ENCODE measurements at places on chromosomes 1 and 21. TPM values are rescaled to one million over a fixed set of nuclear protein-coding genes. Genes with fewer than 3 reads are reported as not detected.

DNA sequence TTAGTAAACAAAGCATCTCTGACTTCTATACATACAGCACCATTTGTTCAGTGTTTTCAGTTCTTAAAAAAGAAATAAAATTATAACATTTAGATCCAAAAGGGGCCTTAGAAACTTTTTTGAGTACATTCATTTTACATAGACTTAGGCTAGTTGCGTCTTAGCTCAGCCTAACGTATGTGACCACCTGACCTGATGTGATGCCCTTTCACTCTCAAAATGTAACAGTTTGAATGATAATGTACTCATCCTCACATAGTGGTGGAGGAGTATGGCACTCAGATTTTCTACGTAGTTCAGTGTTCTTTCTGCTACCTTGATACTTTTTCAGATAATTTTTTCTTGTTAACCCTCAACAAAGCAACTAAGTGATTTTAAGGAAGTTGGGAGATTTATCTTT is 43.4 kb downstream of the RPRD2 start:
- DNase-seq: no peak

Gene CFHR4
- total RNA-seq: not detected

Gene NUDT17
- 3.9 TPM for total RNA-seq

GRCh38 chr1:192516776-192517297 is 58.7 kb upstream of the RGS1 start:
- no peak for DNase-seq

Gene THEMIS2
- 21.3 TPM for total RNA-seq

Gene HES2
- total RNA-seq: 0.26 TPM

Gene PEX19
- 60.7 TPM for total RNA-seq

Gene KIF14
- 0.34 TPM for total RNA-seq

DNA sequence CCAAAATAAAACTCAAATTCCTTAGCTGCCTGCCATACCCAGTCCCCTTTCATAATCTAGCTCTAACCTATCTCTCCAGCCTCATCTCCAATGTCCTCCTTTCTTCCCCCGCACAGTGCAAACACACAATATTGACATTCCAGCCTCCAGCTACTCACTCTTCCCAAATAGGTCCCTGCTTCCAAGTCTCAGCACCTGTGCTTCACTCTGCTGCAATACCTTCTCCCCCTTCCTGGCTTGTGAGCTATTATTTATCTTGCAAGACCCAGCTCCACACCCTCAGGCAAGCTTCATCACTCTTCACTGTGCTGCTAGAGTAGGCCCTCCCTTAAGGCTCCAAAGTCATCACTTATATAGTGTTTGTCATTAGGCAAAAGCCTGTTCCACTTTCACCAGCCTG is 9.7 kb downstream of the PLPP3 start:
- DNase-seq: no peak

Gene NBPF20
- total RNA-seq: 4.6 TPM

DNA sequence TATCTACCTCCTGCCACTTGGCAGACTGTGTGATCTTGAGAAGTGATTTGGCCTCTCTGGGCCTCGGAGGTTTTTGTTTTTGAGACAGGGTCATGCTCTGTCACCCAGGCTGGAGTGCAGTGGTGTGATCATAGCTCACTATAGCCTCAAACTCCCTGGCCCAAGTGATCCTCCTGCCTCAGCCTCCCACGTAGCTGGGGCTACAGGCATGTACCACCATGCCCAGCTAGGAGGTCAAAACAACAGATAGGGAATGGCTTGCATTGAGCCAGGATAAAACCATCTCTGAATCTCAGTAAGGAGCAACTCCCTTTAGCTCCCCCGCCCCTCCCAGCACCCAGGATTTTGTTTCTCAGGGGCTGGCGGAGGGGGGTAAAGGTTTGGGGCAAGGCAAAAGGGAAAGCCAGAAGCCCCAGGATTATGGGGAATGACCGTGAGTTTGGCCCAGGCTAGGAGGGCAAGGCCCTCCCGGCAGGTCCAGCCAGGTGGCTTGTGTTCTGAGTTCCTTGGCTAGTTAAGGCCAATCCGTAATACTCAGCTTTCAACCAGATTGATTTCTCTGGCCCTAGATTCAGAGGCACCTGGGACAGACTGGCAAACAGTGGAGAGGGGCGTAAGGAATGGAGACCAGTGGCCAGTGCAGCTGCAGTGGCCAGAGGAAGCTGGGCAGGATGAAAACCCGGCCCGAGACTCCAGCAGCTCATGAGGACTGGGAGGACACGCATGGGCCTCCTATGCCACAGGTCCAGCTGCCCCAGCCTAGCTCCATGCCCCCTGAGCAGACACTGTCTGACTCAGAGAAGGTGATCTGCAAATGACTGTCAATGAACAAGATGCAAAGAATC is 130.1 kb downstream of the DMRTB1 start:
- no peak for DNase-seq

DNA sequence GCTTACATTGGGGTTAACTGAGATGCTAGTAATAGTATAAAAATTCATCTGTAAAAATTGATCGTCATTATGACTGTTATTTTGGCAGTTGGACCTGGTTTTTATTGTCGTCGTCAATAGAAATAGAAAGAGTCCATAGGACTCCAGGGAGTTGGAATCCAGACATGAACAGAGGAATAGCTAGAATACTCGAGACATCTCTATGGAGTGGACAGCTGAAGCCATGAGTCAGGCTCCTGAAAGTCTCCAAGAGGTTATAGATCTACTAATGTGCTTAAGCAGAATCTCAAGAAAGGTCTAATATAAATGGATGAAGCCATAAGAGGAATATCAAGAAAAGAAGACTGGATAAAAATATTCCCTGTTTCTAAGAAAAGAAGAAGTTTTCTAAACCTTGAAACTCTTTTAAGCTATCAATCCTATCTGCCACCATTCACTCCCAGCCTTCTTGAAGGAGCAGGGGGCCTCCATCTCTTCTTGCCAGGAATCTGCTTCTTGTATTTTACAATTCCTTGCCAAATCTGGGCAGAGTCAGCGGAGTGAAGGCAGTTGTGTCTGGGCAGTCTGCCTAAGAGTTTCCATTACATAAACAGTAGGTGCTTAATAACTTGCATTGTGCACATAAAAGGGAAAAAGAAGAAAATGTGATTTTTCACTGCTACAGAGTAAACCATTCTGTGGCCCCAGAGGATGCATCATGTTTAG is 163.3 kb downstream of the ST6GALNAC5 start:
- DNase-seq: peak; percentile 54

GRCh38 chr1:111483166-111483565 is 9.4 kb downstream of the C1orf162 start:
- no peak for DNase-seq

Gene RASSF5
- total RNA-seq: 37.7 TPM

DNA sequence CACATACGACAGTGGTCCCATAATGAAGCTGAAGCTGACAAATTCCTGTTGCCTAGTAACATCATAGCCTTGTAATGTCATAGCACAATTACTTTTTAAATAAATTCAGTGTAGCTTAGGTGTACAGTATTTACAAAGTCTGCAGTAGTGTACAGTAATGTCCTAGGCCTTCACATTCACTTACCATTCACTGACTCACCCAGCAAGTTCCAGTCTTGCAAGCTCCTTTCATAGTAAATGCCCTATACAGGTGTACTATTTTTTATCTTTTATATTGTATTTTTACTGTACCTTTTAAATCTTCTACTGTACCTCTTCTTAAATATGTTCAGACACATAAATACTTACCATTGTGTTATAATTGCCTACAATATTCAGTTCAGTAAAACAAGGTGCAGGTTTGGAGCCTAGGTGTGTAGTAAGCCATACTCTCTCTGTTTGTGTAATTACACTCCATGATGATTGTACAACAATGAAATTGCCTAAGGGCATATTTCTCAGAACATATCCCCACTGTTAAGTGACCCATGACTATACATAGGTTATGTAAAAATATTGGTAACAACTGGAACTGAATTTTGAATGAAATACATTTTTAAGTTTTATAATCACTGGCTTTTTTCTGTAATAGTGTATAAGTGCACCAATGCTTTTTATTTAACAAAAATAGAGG is 33.5 kb upstream of the ADAM30 start:
- DNase-seq: no peak

DNA sequence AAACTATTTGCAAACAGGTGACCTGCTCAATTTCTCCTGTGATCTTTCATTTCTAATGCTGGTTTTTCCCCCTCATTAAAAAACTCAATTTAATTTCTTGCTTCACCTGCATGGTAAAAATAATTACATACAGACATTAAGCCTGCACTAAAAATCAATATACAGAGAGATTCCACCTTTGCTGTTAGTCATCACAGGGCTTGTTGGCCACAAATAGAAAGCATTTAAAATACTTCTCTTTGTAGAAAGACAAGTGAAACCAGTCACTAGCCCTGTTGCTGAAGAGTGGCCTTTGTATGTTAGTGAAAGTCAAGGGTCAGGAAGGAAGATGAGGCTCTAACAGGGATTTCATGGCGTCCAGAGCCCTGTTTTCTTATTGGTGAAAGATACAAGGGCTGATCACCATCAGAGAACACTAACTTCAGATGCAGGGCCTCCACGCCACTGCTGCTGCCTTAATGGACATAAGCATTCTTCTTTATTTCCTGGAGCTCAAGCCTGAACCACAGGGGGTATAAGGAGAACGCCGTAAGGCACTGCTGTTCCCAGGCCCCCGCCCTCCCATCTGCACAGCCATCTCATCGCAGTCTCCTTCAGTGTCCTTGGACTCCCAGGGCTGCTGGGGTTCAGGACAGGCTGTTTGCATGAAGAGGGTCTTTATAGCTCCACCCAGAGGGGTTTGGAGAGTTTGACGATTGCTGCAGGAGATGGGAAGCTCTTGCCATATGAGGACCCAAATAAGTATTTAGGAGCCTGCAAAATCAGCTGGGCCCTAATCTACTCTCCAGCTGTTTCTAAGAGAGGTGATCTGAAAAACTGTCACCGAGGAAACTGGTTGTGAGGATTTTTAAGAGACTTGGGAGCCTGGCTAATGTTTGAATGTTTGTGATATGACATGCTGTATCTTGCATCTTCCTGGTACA is 117.3 kb upstream of the IRF2BP2 start:
- DNase-seq: peak; percentile 61

Gene HES5
- 1.00 TPM for total RNA-seq

Gene FLVCR1
- total RNA-seq: 8.6 TPM

GRCh38 chr1:26538480-26539412 is 9.2 kb downstream of the RPS6KA1 start:
- DNase-seq: peak; percentile 40

GRCh38 chr1:221806236-221806635 is 64.3 kb upstream of the DUSP10 start:
- DNase-seq: no peak

DNA sequence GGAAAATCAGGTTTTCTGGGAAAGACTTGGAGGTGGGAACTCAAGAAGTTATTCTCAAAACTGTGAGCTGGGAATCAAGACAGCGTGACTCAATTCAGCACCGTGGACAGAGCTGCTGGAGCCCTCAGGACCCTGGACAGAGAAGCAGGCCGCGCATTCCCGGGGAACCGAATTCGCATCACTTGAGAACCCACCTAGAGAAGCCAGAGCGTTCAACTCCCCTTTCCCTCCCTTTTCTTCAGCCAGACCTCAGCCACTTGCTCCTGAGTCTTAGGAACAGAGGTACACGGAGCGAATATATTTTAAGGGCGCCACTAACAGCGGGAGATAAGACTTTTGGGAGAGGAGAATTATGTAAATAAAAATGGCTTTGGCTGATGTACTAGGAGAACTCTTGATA is 2.0 kb upstream of the LIN28A start:
- peak; percentile 88 for DNase-seq

Gene HECTD3
- total RNA-seq: 46.7 TPM

- no peak for DNase-seq
Observed at GRCh38 chr1:9376886-9377333, 84.2 kb downstream of the SPSB1 start.

GRCh38 chr1:223403184-223403815 is 10.1 kb downstream of the CCDC185 start:
- no peak for DNase-seq

Gene FCRL4
- total RNA-seq: not detected

- DNase-seq: no peak
Observed at GRCh38 chr1:64568171-64568450, 98.2 kb downstream of the CACHD1 start.

Gene CDC20
- 4.8 TPM for total RNA-seq

- DNase-seq: peak; percentile 46
Observed at GRCh38 chr1:100538913-100539835, 1.2 kb downstream of the GPR88 start.

DNA sequence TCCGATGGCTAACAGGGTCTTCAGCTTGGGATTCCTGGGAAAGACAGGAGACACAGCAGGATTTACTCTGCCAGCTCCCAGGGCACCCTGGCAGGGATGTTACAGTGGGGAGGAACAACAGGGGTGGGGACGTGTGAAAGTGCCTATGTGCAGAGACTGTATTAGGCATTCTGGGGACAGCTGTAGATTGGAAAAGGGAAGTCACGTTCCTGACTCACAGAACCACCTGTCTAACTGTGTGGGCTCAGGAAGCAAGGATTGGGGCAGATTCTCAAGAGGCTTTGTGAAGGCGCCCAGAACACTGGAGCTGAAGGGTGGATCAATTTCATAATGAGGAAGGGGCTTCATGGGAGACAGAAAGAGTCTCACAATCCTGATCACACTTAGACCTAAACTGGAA is 4.4 kb downstream of the CHIT1 start:
- no peak for DNase-seq

Gene SPRR2E
- total RNA-seq: not detected

DNA sequence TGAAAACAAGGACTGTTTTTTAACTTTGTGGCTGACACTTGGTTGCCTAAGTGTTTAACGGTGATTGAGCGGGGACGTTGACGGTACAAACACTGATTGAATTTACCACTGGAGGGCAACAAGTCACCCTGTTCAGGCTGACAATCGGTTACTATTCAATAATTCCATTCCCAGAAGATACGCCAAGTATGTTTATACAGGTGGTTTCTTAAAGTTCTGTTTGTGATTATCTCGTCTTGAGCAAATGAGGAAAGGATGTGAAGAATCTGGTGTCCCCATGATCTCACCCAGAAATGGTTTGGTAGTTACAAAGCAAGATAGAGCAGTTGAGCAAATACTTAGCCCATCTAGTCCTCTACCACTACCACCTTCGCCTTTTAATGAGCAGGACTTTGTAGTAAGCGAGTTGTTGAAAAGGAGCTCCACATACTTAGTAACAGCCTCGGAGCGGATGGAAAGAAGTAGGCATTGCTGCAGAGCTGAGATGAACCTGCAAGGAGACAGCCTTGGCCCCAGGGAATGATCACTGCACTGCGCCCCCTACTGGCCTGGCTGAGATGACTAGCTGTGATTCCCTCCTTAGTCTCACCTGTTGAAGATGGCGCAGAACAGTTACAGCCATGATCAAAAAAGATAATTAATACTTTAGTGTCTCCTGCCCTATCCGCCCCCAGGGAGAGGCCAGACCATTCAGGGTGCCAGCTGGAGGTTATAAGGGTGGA is 36.3 kb downstream of the IFNAR1 start:
- peak; percentile 69 for DNase-seq

Gene PLA2G2D
- 0.57 TPM for total RNA-seq

Data from lung (tissue), 17 donors.